Mesothelial cell of epicardium (in vitro differentiated cells): ENCODE measurements at places on chromosomes 2 and 18.

DNA sequence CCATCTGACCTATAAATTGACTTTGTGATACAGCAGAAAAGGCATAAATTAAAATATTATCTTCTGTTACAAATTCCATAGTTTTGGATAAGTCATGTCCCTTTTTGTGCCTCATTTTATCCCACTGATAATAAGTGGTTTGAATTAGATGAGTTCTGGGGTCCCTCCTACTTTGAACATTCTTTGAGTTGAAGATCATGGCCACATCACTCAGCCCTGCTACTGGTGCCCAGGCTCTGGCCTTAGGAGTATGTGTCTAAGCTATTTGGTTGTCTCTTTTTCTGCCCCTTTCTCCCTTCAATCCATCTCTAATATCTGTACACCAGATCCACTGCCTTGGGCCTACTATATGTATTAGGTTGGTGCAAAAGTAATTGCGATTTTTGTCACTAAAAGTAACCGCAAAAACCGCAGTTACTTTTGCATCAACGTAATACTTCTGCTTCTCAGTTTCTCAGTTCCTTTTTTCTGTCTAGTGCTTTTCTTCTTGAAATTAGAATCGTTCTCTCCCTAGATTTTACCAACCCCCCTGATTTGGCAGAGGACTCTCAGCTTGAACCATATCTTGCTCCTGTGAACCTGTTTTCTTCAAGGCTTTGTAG, 362.5 kb upstream of the TNP1 start:
- DNase-seq = no peak

- no peak for DNase-seq
Measured at GRCh38 chr18:12023375-12023774, 42.1 kb downstream of the IMPA2 start.

- DNase-seq = peak; percentile 91
Measured at GRCh38 chr18:3447895-3448837, 1.8 kb upstream of the TGIF1 start.

- DNase-seq = no peak
Measured at GRCh38 chr18:50790241-50790640, 29.6 kb downstream of the MRO start.

DNA sequence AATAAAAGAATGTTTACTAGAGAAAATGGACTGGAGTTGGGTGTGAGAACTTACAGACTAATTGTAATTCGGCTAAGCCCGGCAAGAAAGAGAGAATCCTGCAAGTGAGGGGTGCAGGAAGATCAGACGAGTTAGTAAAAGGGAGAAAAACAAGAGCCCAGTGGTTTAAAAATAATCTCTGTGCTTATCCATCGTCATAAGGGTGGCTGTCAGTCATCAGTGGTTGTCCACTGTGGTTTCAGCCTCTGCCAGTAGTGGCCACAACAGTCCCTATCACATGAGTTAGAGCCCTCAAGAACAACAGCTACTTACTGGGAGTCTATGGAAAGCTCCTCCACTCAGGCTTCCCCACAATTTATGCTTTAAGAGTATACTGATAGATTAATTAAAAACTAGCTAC, 239.8 kb downstream of the SETBP1 start:
- no peak for DNase-seq

GRCh38 chr2:164745012-164745797, 96.4 kb downstream of the COBLL1 start:
- DNase-seq = no peak

GRCh38 chr18:33020877-33021276, 248.1 kb upstream of the KLHL14 start:
- no peak for DNase-seq

DNA sequence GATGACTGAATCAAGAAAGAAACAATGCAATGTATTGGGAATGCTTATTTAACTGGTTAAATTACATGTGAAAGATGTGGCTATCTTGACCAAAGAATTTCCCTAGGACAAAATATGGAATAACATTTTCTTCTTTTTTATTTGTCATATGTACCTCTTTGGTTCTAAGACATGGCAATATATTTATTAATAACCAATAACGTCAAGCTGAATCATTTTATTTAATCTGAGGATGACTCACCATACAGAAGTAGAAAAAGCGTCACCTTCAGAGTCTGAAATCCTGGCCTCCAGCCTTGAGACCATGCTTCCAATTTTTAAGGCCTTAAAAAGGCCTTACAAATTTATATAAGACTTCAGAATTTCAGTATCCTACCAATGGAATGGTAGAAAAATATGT, 1464.9 kb downstream of the SUCLG1 start:
- no peak for DNase-seq

GRCh38 chr2:100367163-100367562, 44.9 kb upstream of the LONRF2 start:
- DNase-seq = no peak

DNA sequence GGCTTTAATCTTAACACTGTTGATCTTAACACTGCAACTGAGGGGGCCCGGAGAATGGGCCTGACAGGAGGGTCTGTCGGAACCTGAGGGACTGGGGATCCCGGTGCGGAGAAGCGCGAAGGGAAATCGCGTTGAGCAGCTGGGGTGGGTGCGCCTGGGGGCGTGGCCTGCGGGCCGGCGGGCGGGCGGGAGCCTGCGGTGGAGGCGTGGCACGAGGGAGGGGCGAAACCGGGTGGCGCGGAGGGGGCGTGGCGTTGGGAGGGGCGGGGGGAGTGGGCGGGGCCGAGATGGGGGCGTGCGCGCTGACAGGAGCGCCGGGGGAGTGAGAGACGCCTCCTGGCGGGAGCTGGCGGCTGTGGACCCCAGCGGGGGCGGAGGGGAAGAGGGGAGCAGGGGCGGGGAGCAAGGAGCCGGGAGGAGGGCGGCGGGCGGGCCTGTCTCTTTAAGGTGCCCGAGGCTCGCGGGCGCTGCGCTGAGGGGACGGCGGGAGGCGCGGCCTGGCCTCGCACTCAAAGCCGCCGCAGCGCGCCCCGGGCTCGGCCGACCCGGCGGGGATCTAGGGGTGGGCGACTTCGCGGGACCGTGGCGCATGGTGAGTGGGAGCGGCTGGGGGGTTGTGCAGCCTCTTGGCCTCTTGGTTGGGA, at the start of gene TWSG1:
Gene TWSG1 (plus strand): TSS at position 445 of the 644 bp plus-strand sequence. CDS start 2,457 bp downstream, outside the sequence.
- peak; percentile 96 for DNase-seq

- no peak for DNase-seq
Measured at GRCh38 chr18:37624318-37624717, 58.7 kb upstream of the CELF4 start.

DNA sequence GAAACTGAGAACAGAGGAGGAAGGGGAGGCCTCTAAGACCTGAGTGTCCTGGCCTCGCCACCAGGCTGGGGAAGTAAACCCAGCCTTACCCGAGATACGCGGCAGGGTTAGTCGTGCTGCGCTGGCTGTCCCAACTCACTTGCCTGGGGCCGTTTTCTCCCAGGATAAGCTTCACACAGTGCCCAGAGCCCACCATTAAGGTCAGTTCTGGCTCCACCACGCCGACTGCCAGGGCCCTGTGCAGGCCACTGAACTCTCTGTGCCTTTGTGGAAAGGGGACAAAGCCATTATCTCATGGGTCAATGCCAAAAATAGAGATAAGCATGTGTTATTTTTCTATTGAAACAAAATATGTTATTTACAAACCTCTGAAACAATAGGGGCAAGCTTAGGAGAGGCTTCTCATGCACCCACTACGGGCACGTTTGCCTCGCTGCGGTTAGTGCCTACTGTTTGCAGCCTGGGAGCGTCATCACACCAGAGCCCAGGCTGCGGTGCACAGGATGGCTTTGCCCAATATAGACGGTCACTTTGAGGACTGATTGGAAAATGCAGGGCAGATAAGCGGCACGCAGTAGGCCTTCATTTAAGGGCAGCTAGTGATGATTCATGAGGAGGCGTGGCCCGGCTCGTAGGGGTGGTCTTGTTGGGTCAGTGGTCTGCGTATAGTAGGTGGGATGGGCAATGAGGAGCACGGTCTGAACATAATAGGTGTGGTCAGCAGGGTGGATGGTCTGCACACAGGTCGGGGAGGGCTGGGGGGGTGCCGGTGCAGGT, 242.1 kb downstream of the GLI2 start:
- DNase-seq = no peak

DNA sequence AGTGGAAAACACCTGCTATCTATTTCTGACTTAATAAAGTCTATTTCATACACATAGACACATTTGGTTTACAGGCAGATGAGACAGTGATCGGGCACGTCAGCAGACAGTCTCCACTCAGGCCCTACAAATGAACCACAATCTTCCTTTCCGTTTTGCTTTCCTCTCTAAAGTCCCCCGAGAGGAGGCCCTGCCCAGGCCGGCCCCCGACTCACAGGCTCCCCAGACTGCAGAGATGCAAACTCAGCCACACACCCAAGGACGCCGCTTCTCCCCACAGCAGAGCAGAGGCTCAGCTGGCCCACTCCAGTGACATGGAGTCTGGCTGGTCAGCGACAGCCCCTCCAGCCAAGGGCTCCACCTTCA, 9.3 kb upstream of the MTERF4 start:
- DNase-seq = no peak

DNA sequence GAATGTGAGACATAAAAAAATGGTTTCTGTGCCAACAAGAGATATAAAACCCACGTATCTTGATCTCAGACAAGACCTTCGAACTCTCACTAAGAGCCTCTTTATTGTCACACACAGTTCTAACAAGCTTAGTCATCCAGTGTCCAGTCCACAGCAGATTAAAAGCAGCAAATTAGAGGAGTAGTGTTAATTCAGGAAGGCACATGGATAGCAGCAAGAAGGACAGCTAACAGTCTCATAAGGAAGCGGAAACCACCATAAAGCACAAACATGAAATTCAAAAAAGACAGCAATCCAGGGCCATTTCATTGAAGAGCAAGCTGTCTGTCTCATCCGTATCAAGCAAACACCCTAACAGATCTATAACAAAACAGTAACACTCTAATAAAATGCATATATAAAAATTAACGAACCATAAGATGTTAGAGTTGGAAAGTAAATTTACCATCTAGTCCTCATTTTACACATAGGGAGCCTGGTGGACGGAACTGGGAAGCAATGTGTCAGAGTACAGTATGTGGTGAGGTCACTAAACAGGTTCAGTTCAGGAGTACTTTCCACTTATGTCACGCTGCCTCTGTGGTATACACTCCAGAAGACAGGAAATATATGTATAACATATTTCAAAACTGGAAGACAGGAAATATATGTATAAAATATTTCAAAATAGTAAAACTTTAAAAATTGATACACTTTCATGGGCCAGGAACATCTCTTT, 18.3 kb downstream of the AAK1 start:
- no peak for DNase-seq

DNA sequence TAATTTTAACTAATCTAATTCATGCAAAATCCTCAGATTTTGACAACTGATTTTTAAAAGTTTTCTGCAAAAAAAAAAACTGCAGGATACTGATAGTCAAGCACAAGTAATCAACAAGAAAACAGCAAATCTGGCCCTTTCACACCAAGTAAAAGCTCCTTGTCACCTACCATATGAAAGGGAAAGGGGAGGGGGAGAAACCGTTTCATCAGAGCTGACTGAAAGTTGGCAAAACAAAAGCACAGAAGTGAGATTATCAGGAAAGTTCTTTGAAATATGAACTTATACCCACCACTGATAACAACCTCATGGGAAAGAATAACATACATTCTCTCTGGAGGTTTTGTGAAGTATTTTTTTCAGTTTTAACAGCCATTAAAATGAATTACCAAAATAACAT, 38.7 kb downstream of the ZNF521 start:
- DNase-seq = no peak

DNA sequence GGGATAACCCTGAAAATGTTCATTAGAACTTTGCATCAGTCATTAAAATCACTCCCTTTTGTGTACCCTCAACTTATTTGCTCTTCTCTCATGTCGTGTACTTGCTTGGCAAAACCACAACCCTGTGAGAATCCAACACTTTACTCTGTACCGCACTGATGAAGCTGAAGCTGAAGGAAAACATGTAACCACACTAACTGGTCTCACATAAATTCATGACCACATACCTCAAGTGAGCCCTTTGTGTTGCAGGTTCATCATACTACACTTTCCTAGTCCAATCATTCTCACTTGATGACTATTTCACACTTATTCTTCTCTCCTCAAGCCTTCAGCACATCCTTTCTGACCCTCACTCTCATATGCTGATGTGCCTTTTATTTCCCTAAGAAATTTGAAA, 175.4 kb downstream of the DPP4 start:
- no peak for DNase-seq

DNA sequence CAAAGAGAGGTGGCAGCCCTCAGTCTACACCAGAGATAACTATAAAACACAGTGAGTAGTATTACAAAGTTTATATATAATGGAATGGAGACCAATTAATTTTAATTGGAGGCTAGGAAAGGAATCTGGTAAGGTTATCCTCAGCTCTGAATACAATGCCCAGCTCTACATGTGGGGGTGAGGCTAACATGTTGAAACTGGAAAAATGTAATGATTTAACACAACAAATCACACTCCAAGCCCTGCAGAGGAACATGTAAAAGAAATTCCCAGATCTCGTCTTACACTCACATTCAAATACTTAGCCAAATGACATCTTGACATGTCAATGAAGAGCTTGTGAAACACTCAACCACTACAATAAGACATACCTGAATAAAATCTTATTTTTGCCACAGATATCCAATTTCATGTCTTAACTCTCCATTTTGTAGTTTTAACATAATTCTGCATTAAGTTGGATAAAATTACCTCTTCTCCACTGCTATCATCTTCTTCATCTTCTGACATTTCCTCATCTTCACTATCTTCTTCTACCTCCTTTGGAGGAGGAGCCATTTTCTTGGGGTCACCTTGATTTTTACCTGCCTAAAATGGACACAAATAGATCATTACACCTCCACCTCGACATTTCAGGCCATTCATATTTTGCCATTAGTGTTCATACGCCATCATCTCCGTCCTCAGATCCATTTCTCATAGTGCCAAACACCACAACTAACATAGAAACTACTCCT, 1.4 kb downstream of the NCL start:
- no peak for DNase-seq

DNA sequence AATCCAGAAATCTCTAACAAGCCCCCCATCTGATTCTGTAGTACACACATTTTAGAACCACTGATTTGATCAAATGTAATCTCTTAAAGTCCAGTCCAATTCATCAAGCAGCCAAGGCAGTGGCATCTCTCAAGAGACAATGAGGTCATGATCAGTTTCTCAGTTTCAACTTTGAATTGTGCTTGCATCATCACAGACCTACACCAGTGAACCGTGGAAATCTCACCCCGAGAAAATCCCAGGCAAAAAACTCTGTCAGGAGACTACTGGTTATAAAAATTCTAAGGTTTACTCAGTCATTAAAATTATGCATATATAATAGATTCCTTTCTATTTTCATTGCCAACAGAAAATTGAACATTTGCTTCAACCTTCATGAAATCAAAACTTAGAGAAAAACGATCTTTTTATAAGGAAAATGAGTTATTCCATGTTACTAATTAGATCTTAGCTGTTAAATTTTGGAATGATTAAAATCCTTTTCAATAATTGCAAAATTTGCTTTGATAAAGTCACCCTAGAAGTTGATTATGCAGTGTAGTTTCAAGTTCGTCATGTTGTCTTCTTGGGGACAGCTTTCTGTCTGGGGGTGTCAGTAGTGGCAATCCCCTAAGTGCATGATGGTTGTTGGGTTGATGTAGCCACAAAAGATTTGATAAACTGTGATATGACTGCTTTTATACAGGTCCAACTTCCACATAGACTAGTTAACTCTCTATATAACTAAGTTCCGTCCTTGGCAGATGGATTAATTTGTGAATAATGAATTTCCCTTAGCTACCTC, 235.0 kb downstream of the CAMKMT start:
- no peak for DNase-seq
